AG09319 (cell line): ENCODE measurements at places on chromosomes 2 and 18.
A peak's percentile ranks its signal among the peaks of the same experiment; 100 is the strongest.

DNA sequence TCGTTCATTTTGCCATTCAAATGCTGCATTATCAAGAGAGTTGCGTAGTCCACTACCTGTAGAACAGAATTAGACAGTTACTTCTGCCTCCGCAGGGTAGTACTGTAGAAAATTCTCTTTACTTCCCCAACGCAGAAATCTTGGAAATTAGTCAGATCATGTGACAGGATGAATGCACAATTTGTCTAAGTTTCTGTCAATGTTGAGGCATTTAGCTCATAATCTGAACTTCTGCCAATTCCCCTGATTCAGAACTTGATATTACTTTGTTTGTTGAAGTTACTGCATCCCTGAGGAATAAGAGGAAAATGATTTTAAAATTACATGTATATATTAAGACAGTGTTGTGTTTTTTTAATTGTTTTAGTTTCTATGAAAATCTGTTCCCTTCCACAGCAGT lies 83.4 kb downstream of the TTC27 start:
- peak; percentile 35 for DNase-seq

- no peak for DNase-seq
Measured at GRCh38 chr2:230981704-230982103, 14.2 kb upstream of the SPATA3 start.

GRCh38 chr18:46322941-46323340 lies 218.8 kb downstream of the HAUS1 start:
- no peak for DNase-seq

DNA sequence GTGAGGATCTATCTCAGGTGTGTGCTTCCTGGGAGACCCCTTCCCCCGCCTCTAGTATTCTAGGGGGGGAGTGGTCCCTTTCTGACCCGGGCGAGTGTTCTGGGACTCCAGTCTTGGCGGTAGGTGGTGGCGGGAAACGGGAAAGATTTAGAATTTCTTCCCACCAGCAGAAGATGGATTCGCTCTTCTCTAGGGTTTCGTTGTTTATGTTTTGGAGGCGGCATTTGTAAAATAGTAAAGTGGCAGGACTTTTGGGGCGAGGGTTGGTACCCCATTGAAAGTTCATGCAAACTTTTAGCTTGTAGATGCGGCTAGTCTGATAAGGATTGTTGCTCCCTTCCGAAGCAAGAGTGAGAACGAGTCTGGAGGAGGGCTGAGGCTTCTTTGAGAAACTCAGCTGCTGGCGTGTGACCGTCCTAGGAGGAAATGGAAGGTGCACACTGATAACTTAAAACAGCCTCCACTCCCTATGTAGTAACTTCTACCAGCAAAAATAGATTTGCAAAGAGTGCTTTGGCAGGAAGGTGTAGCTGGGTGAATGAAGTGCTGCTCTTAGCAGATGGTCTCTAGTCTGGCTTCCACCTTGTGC lies 412 bp downstream of the GPD2 start:
- no peak for DNase-seq

- peak; percentile 46 for DNase-seq
Measured at GRCh38 chr2:75491129-75491753, 69.5 kb downstream of the EVA1A start.

GRCh38 chr2:11945139-11946126 lies 199.0 kb downstream of the LPIN1 start:
- DNase-seq = no peak

DNA sequence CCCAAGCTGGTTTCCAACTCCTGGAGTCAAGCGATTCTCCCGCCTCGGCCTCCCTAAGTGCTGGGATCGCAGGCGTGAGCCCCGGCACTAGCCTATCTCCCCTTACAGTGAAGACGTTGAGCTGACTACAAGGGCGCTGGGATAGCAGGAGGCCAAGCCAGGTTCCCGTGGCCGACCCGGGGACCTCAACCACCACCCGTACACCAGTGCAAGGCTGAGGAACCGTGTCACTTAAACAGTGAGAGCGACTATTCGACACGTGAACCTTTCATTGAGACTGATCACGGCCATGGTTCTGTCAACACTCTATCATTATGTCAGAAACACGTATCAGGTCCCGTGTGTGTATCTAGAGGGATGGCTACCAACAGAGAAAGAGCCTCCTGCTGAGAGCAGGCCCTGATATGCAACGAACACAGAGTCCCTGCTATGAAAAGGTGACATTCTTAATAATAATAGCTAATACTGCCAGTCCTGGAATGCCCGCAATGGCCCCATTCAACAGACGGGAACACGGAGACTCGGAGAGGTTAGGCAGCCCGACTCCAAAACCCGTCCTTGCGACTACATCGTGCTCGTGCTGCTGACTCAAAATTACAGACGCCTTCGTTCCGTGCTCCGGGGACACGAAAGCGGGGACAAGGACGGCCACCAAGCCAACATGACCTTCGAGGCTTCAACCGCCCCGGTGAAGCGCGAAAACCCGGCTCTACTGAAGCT lies 833 bp downstream of the AFG3L2 start:
- DNase-seq = no peak

GRCh38 chr2:88638123-88638650 lies 10.9 kb upstream of the EIF2AK3 start:
- no peak for DNase-seq

DNA sequence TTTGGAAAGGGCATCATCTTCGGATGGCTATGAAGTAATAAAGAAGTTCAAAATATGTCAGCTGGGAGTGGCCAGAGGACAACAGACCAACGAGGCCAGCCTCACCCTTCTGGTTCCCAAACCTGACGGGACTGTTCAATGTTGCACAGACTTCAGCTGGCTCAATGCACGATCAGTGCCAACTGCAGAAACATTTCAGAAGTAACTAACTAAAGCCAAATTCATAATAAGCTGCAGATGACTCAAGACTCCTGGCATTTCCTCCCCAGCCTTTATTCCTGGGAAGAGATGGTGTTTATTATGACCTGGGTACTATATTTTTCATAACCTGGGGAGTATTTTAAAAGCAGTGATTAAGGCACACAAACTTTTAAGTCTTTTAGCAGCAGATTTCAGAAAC lies 3.8 kb upstream of the ATP6V1C2 start:
- DNase-seq = peak; percentile 29

- DNase-seq = no peak
Measured at GRCh38 chr2:224973112-224974016, 68.9 kb downstream of the DOCK10 start.

GRCh38 chr2:135424849-135425248 lies 106.2 kb downstream of the ZRANB3 start:
- DNase-seq = no peak

GRCh38 chr18:13643261-13643751 lies 83.1 kb downstream of the FAM210A start:
- DNase-seq = no peak

DNA sequence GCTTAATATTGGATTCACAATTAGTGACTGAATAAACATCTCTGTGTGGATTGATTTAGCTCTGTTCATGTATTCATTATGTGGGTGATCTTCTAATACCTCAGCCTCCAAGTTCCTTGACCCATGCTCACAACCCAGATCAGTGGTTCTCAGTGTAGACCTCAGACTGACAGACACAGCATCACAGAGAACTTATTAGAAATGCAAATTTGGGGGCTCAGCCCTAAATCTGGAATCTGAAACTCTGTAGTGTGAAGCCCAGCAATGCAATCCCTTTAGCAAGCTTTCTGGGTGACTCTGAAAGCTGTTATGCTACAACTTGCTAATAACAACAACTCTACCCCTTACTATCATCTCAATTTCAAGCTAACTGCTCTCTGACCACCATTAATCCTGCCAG lies 273.1 kb upstream of the FANCL start:
- DNase-seq = no peak

GRCh38 chr2:120853306-120854013 lies 117.8 kb downstream of the GLI2 start:
- DNase-seq = no peak

- DNase-seq = no peak
Measured at GRCh38 chr2:224927646-224928173, 114.6 kb downstream of the DOCK10 start.

GRCh38 chr2:88892207-88892606 lies 200.7 kb downstream of the RPIA start:
- no peak for DNase-seq

DNA sequence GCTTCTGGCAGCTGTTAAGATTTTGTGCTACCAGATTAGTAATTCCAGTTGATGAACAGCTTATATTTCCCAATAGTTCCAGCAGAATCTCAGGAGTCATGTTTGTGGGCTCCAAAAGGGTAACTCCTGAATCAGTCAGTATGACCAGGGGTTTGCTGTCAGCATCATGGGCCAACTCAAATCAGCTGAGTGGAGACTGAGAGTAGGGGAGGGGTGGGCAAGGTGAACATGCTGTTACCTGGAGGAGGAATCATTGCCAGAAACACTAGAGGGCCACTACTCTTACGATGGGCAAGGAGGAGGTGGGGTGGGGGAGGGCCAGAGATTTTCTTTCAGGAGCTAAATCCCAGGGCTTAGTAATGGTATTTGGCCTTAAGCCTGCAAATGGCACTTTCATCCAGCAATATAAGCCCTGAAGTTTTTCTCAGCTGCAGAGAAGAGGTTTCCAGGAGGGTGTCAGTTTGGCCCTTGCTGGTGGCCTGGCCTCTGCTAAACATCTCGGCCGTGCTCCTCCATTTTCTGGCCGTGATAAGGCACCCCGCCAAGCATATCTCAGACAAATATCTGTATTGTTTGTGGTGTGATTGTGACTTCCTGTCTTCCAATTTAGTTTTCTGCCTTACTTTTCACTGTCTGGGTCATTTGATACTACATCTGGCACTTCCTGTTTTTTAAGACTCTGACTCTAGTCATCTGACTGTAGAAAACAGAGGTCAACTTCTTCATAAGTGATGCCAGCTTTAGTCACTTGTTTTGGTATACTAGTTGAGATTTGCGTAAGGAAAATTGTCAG lies 120.5 kb upstream of the CXCR4 start:
- no peak for DNase-seq

DNA sequence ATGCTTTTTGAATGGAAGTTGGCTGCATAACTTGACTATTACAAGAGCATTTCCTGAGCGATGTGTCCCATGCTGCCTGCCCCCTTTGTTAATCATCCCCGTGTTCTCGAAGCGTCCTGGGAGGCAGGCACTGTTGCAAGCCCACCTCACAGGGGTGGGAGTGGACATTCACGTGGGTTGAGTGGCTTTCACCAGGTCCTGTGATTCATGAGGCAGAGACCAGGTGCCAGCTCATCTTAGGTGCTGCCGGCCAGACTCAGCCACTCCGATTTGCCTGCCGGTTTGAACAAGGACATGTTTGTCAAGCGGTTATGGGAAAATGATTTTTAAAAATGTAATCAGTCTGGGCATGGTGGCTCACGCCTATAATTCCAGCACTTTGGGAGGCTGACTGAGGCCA lies 112.5 kb downstream of the ZNF532 start:
- DNase-seq = no peak

DNA sequence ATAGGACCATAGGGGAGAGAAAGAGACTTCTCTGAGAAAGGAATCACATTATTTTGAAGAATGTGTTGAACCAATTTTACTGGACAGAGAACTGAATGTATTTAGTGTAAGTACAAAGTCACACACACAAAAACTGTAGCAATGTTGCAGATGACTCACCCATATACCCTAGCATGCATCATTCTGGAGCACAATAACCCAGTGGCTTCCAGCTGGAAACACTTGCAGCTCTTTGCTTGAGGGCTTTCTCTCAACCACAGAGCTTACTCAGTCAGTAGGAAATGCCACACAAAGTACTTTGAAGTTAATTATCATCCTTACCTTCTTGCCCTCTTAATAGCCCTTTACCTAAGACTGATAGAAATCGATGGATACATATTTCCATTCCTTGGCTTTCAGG lies 760.0 kb upstream of the FSHR start:
- DNase-seq = no peak

- no peak for DNase-seq
Measured at GRCh38 chr2:241933179-241933911, 63.8 kb downstream of the RTP5 start.

GRCh38 chr2:44524347-44524926 lies 162.7 kb downstream of the CAMKMT start:
- no peak for DNase-seq

- DNase-seq = no peak
Measured at GRCh38 chr2:179764710-179765109, 96.7 kb downstream of the ZNF385B start.

- no peak for DNase-seq
Measured at GRCh38 chr2:175730050-175730449, 272.0 kb downstream of the LNPK start.

GRCh38 chr18:72811047-72811446 lies 56.7 kb downstream of the NETO1 start:
- DNase-seq = no peak

DNA sequence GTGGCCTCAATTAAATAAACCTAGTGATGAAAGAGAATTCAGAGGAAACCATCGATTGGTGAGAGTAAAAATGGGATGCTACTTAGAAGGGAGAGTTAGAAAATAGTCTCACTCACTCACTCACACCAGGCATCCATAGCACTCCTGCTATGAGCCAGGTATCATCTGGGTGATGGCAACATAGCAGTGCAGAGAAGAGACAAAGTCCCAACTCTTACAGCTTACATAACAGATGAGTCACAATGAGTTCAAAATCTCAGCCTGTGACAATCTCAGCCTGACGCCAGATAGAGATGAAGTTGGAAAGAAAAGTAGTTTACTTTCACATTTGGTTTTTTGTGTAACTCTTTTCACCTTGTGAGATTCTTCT lies 55.4 kb upstream of the THOC1 start:
- DNase-seq = no peak

- DNase-seq = no peak
Measured at GRCh38 chr2:182730486-182730885, 14.4 kb downstream of the DNAJC10 start.

DNA sequence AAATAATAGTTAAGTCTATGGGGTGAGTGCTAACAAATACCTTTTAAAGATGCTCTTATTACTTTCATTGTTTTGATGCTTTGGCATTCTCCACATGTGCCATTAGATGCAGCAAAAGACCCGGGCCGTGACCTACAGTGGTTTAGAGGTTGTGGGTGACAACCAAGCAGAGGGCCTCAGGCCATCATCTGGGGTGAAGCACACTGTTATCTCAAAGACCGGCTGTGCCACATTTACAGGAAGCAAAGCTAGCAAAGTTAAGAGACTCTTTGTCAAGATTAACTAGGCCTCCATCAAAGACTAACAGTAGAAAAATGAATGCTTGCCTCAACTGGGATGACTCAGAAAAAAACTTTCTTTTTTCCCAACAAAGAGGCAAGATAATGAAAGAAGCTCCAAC lies 695.3 kb downstream of the SATB2 start:
- no peak for DNase-seq

- DNase-seq = no peak
Measured at GRCh38 chr2:141506135-141506534, 624.7 kb downstream of the LRP1B start.

DNA sequence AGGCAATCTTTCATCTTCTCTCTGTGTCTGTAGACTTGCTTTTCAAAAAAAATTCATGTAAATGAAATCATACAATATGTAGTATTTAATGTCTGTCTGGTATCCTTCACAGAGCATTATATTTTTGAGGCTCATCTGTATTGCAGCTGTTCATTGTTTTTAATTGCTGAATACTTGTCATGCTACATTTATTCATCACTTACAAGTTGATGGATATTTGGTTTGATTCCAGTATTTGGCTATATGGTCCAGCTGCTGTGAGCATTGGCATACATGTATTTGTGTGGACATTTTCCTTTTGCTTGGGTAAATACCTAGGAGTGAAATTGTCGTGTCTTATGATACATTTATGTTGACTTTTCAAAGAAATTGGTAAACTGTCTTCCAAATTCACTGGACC lies 441.4 kb downstream of the DCDC2C start:
- DNase-seq = no peak

GRCh38 chr2:25230198-25230947 lies 62.0 kb upstream of the POMC start:
- DNase-seq = no peak
